ENCODE measurements at places on chromosomes 13 and 19.

DNA sequence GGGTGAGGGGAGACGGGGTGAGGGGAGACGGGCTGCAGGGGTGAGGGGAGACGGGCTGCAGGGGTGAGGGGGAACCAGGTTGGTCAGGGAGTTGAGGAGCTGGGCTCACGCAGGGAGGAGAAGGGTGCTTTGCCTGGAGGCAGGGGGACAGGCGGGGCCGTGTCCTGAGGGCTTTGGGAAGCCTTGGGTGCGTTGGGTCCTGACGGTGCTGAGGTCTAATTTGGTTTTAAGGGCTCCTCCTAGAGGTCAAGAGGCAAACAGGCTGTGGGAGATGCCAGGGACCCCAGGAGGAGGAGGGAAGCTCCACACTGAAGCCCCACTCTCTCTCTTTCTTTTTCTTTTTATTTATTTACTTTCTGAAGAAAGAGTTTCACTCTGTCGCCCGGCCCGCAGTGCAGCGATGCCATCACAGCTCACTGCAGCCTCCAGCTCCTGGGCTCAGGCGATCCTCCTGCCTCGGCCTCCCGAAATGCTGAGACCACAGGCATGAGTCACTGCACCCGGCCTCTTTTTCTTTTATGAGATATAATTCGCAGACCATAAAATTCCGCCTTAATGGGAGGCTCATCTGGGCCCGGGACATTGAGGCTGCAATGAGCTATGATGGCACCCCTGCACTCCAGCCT is 9.3 kb upstream of the MISP start:
- DNase-seq: no peak

- no peak for DNase-seq
Observed at GRCh38 chr19:45295873-45296272, 26.8 kb downstream of the CKM start.

- DNase-seq: no peak
Observed at GRCh38 chr13:114019367-114019766, 45.5 kb upstream of the C13orf46 start.

DNA sequence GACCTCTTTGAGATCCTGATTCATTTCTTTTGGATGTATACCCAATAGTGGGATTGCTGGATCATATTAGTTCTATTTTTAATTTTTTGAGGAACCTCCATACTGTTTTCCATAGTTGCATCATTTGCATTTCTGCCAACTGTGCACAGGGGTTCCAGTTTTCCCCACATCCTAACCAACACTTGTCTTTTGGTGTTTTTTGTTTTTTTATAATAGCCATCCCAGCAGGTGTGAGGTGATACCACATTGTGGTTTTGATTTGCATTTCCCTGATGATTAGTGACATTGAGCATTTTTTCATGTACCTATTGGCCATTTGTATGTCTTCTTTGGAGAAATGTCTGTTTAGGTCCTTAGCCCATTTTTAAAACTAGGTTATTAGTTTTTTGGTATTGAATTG is 18.8 kb upstream of the GPR183 start:
- DNase-seq: no peak

DNA sequence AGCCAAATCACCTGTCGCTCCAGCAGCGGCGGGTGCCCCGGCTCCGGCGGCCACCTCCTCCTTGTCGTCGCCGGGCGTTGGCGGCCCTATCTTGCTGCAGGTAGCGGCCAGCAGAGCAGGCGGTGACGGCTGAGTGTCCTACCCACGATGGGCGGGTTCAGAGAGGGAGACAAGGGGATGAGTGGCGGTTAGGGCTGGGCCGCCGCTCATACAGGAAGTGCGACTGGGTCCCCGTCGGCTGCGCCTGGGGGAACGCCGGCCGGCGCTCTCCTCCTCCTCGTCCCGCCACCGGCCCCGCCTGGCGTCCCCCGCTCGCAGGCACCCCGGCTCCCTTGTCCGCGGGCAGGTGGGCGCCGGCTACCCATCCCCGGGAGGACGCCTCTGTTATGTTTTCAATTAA is 1692.0 kb downstream of the SLITRK5 start:
- DNase-seq: no peak

Measured in NCI-H2029 (cell line).